ENCODE measurements at places on chromosomes 7 and 10. TPM values are rescaled to one million over a fixed set of nuclear protein-coding genes. Genes with fewer than 3 reads are reported as not detected.

DNA sequence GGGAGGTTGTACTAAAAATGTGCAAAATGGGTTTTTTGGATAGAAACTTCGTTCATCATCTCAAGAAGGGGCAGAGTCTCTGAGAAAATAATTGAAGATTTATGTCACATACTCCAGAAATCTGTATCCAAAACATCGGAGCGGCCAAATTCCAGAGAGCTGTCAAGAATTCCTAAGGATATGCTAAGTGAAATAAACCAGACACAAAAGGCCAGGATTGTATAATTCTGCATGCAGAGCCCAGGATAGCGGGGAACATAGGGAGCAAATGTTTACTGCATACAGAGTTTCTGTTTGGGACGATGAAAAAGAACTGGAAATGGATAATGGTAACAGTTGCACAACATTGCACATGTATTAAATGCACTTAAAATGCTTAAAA is 224.2 kb upstream of the AUTS2 start:
- no peak overlapping the region for H3K27ac ChIP-seq
- DNase-seq: no peak
- no peak overlapping the region for H3K4me3 ChIP-seq
- no peaks in the 10 kb centered on the region for H3K36me3 ChIP-seq
- H3K4me1 ChIP-seq: no peaks in the 10 kb centered on the region
- no peaks in the 10 kb centered on the region for H3K27me3 ChIP-seq

GRCh38 chr7:116730097-116731022 is 58.4 kb downstream of the MET start:
- H3K36me3 ChIP-seq: no peaks in the 10 kb centered on the region
- no peaks in the 10 kb centered on the region for H3K4me1 ChIP-seq
- H3K27ac ChIP-seq: no peak overlapping the region
- peak; percentile 33 for DNase-seq
- no peak overlapping the region for H3K4me3 ChIP-seq
- peaks cover 9% of the 10 kb centered on the region for H3K27me3 ChIP-seq

DNA sequence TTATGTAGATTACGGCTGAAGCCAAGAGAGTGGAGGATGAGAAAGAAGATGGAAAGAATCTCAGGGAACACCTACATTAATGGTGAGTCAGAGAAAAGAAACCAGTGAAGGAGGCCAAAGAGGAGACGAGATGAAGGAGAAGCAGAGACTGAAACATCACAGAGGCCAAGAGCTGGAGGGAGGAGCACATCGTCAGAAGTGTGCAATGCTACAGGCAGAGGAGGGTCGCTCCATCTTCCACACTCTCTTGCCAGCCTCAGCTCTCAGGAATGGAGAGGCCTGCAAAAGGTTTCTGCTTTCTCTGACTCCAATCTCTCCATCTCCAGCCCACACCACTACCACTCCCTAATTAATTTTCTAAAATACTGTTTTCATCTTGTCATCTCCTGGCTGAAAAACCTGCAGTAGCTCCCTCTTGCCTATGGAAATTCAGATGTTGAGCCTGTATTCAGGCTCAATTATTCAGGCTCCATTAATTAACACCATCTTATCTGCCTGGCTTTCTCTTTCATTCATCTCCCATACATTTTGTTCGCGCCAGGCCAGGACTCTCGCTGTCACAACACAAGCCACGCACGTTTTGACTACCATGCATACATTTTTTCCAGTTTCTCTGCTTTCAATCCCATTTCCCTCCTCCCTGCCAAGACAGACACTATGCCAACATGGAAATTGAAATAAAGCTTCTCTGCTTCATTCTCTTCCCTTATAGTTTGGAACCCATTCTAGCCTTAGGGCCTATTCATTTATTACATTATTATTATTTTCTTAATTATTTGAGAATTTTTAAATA is 165.8 kb downstream of the INHBA start:
- no peak overlapping the region for H3K27ac ChIP-seq
- H3K4me3 ChIP-seq: no peak overlapping the region
- no peaks in the 10 kb centered on the region for H3K36me3 ChIP-seq
- no peaks in the 10 kb centered on the region for H3K27me3 ChIP-seq

- H3K27ac ChIP-seq: peak overlapping the region; percentile 94
- H3K36me3 ChIP-seq: peaks cover 8% of the 10 kb centered on the region
- H3K27me3 ChIP-seq: peaks cover 4% of the 10 kb centered on the region
- H3K4me3 ChIP-seq: peak overlapping the region; percentile 76
These were observed 64.6 kb downstream of the GSAP start for GRCh38 chr7:77351539-77352004.

DNA sequence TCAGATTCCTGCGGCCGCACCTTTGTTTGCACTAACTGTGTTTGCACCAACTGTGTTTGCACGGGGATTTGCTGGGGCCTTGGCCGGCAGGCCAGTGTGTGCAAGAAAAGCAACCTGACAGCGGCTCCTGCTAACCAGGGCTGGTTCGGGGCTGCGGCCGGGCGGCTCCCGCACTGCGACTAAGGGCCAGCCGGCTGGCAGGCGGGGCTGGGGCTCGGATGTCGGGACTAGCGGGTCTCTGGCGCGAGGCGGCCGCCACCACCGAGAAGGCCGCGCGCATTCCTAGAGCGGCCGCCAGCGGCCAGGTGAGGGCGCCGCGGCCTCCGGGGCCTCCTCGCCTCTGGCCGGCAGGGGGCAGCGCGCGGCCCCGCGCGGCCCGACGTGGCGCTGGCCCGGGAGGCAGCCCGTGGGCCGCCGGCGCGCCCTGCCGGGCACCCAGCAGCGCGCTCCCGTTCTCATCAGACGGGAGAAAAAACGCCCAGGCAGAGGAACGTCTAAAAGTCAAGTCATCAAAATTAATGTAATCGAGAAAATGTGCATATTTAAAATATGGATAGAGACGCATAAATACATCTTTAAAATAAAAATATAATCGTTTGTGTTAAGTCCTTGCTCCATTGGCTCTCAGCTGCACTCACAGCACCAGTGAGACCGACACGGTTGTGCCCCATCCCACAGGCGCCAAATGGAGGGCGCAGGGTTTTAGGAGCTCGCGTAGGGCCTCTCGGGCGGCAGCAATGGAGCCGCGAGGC is 38.5 kb downstream of the ZNF777 start:
- peaks cover 5% of the 10 kb centered on the region for H3K4me1 ChIP-seq
- H3K36me3 ChIP-seq: no peaks in the 10 kb centered on the region
- peaks cover 6% of the 10 kb centered on the region for H3K27me3 ChIP-seq
- DNase-seq: peak; percentile 94
- H3K27ac ChIP-seq: peak overlapping the region; percentile 66

- H3K4me1 ChIP-seq: no peaks in the 10 kb centered on the region
- H3K4me3 ChIP-seq: no peak overlapping the region
- H3K27me3 ChIP-seq: no peaks in the 10 kb centered on the region
These were observed 131.4 kb upstream of the BTBD16 start for GRCh38 chr10:122139627-122140170.

DNA sequence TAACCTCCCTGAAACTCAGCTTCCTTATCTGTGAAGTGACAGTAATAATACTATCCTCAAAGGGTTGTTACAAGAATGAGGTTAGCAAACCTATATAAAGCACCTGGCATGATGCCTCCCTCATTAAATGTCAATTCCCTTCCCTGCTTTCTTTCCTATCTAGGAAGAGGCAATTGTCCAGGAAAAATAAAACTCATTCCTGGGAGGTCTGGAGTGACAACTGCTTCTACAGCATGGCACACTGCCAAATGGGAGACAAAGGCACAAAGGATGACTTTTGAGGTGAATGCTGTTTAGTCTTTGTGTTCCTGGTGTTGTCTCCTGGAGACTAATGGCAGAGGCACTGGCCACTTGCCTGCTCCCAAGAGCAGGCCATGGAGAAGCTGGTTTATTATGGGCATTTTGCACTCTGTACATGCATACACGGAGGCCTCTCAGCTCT is 32.2 kb upstream of the PDE1C start:
- H3K4me3 ChIP-seq: no peak overlapping the region
- H3K36me3 ChIP-seq: no peaks in the 10 kb centered on the region
- no peaks in the 10 kb centered on the region for H3K27me3 ChIP-seq
- DNase-seq: no peak

DNA sequence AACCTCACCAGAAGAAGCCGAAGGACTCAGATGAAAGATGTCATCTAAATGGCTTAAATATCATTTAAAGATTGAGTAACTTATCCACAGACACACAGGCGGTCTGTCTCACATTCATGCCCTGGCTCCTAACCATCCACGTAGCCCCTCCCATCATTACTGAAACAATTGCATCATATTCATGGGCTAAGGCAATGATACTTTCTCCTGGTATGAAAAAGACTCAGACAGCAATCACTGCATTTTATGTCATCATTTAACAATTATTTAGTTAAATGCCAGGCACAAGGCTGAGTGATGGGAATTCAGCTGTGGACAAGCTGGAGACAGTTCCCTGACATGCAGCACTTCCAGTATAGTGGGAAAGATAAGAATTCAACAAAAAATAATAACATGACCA is 11.2 kb upstream of the TECTB start:
- no peak overlapping the region for H3K4me3 ChIP-seq
- H3K4me1 ChIP-seq: no peaks in the 10 kb centered on the region
- H3K27me3 ChIP-seq: peaks cover 2% of the 10 kb centered on the region
- H3K36me3 ChIP-seq: no peaks in the 10 kb centered on the region
- DNase-seq: no peak

DNA sequence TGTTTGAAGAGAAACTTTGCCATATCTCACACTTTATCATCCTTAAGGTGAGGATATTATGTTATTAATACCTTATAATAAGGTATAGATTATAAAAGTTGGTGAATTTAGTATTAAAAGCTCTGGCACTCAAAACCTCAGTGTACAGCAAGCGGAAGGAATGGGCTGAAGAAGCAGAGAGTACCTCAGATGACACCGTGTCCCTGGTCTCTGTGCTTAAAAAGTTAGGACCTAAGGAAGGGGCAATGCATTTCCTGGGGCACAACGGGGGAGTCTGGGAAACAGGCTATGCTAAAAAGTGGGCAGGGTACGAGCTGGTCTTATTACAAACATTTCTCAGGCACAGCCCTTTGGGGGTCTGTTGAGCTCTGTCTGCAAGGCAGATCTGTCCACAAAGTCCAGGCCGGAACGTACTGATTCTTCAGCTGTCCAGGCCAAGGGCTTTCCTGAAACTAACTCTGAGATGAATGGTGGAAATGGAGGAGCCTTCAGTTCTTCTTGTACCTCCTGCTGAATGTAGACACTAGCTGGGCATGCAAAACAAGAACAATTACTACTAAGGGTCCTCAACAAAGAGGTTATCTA is 202.7 kb downstream of the POM121L12 start:
- DNase-seq: no peak
- no peak overlapping the region for H3K4me3 ChIP-seq
- no peaks in the 10 kb centered on the region for H3K36me3 ChIP-seq
- no peaks in the 10 kb centered on the region for H3K4me1 ChIP-seq
- no peak overlapping the region for H3K27ac ChIP-seq
- no peaks in the 10 kb centered on the region for H3K27me3 ChIP-seq

- no peak for DNase-seq
- H3K4me3 ChIP-seq: no peak overlapping the region
- peaks cover 59% of the 10 kb centered on the region for H3K36me3 ChIP-seq
These were observed 25.5 kb downstream of the TMEM248 start for GRCh38 chr7:66946545-66946944.

GRCh38 chr10:35448687-35449662 is 112.7 kb downstream of the CCNY start:
- peak overlapping the region; percentile 26 for H3K27ac ChIP-seq
- peak overlapping the region; percentile 4 for H3K4me3 ChIP-seq
- H3K36me3 ChIP-seq: peaks cover 11% of the 10 kb centered on the region
- peaks cover 58% of the 10 kb centered on the region for H3K4me1 ChIP-seq

GRCh38 chr7:17532861-17533404 is 234.5 kb downstream of the AHR start:
- H3K4me1 ChIP-seq: peaks cover 7% of the 10 kb centered on the region
- no peak for DNase-seq
- peaks cover 4% of the 10 kb centered on the region for H3K27me3 ChIP-seq
- H3K36me3 ChIP-seq: no peaks in the 10 kb centered on the region

- no peak overlapping the region for H3K27ac ChIP-seq
- no peak overlapping the region for H3K4me3 ChIP-seq
These were observed 749.0 kb downstream of the SUGCT start for GRCh38 chr7:40883826-40884225.

TWIST1 gene
- 7.5 TPM for total RNA-seq

PLXNA4 gene
- total RNA-seq: 0.70 TPM

- no peak for DNase-seq
- H3K27me3 ChIP-seq: no peaks in the 10 kb centered on the region
- peak overlapping the region; percentile 97 for H3K4me3 ChIP-seq
- peak overlapping the region; percentile 27 for H3K27ac ChIP-seq
These were observed 1.3 kb downstream of the SLC26A4 start for GRCh38 chr7:107661865-107662379.

DNA sequence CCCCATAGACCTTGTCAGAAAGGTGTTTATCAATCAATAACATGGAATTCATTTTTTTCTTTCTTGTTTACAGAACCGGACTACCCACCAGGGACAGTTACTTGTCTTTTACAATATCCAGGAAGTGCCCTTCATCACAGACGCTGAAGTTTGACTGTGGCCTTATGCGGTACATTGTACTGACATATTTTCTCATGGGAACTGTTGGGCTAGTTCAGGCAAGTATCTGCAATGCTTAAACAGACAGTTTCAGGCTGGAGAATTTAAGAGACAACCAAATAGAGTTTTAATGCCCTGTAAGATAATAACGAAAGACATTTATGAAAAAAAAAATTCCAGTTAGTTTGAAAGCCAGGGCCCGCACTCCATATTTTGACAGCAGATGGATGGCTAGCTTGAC is 246.4 kb downstream of the GATA3 start:
- H3K4me3 ChIP-seq: no peak overlapping the region
- DNase-seq: no peak
- H3K4me1 ChIP-seq: peaks cover 3% of the 10 kb centered on the region
- no peak overlapping the region for H3K27ac ChIP-seq
- H3K27me3 ChIP-seq: peaks cover 26% of the 10 kb centered on the region

PPP1R3A gene
- total RNA-seq: not detected

CLRN3 gene
- total RNA-seq: not detected

- no peak overlapping the region for H3K27ac ChIP-seq
- no peak for DNase-seq
- peaks cover 39% of the 10 kb centered on the region for H3K4me1 ChIP-seq
- no peak overlapping the region for H3K4me3 ChIP-seq
These were observed 112.1 kb upstream of the KLF6 start for GRCh38 chr10:3897156-3897555.

GRCh38 chr7:114941692-114942091 is 19.8 kb downstream of the MDFIC start:
- H3K4me1 ChIP-seq: peaks cover 40% of the 10 kb centered on the region
- no peak overlapping the region for H3K4me3 ChIP-seq
- DNase-seq: no peak
- H3K27ac ChIP-seq: peak overlapping the region; percentile 45

NKX2-3 gene
- total RNA-seq: not detected

NEUROD6 gene
- not detected for total RNA-seq

All from activated CD4-positive, alpha-beta T cell treated with anti-CD3 and anti-CD28 coated beads, Interleukin-2, amount 10 ng/mL, durations not matched to agents 24 days and 14 days (primary cell).